ENCODE measurements at places on chromosomes 12 and 14.

DNA sequence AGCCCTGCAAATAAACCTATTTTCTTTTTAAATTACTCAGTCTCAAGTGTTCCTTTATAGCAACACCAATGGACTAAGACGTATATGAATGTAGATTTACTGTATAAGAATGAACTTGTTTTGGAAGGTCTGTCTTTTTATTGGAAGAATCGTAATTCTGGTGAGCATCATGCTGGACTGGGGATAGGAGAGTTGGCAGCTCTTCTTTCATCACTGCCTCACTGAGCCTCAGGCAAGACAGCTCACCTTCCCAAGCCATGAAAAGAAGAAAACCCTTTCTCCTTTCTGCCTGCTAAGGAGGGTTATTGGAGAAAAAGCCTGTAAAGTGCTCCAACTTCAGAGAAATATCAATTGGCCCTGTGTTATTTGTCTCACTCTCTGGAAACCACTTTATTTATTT, 9.1 kb upstream of the RNF34 start:
- DNase-seq: no peak

- DNase-seq: no peak
These were observed 100.7 kb upstream of the ATF7IP start for GRCh38 chr12:14264778-14265177.

DNA sequence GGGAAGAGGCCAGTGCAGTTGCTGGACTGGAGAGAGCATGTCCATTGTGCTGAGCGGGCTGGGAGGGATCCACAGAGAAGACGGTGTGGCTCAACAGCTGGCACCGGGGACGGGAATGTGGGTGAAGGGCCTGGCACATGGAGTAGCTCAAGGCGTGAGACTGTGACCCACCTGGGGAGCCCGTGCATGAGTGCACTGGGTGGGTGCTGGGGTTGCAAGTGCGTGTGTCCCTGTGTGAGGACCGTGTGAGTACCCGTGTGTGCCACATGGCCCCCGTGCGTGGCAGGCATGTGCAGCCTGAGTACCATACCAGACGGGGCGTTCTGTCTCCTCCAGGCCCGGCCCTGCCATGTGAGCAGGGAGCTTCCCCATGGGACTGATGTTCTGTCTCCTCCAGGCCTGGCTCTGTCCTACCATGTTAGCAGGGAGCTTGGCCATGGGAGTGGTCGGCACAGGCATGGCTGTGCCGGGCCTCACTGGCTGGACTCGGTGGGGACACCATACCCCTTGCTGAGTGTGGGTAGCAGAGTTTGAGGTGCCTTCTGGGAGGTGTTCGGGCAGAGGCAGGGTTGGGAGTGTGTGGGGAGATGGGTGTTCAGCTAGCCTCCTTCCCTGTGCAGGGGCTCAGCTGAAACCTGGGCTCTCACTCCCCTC, 234.4 kb downstream of the TMEM121 start:
- DNase-seq: no peak

- DNase-seq: no peak
These were observed 128.5 kb downstream of the SLC15A5 start for GRCh38 chr12:16148938-16149337.

DNA sequence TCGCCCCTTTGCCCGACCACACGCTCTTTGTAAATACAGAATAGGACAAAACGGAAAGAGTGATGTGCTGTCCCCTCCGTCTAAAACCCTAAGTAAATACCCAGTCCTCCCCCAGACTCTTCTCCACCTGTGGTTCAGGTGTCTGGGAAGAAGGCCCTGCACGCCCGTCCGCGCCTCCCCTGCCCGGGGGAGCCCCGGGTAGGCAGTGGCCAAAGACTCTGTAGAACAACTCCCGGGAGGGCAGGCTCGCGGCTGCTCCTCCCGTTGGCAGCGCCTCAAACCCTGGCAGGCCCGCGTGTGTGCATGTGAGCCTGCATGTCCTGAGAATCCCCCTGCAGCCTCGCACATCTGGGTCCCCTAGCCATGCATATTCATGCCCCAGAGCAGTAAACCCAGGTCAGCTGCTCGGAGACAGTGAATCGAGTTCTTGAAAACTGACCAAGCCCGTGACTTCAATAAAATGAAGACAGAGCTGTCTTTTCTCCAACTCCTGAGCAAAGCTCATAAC, 165.8 kb downstream of the MON2 start:
- peak; percentile 14 for DNase-seq

GRCh38 chr14:90072350-90072749, 10.6 kb downstream of the KCNK13 start:
- DNase-seq: no peak

DNA sequence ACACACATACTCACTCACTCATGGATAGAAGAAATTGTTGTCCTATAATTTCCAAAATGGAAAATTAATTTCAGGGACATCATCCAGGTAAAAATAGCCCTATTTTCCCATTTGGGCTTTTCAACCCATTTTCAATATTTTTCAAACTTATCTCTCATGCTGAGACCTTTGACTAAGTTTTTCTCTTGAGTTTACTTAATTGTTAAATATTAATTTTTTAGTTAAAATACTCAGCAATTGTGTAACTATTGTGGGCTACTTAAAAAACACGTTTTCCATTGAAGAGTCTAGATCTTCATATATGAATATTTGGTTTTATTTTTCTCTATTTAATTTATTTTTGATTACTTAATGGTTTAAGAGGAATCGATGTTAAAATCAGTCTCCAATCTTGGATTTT, 14.2 kb upstream of the TAS2R43 start:
- DNase-seq: no peak

DNA sequence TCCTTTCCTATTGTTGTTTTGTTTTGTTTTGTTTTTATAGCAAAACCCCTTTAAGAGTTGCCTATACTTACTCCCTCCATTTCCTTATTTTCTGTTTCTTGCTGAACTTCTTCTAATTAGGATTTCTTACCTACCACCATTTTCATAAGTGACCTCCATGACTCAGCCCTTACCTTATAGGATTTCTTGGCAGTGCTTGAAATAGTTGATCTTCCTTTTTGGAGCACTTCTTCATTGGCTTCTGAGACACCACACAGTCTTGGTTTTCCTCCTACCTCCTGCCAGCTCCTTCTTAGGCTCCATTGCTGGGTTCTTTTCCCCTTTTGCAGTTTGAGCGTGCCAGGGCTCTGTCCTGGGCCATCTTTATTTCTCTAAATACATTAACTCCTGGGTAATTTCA, 23.4 kb upstream of the EID3 start:
- DNase-seq: no peak

DNA sequence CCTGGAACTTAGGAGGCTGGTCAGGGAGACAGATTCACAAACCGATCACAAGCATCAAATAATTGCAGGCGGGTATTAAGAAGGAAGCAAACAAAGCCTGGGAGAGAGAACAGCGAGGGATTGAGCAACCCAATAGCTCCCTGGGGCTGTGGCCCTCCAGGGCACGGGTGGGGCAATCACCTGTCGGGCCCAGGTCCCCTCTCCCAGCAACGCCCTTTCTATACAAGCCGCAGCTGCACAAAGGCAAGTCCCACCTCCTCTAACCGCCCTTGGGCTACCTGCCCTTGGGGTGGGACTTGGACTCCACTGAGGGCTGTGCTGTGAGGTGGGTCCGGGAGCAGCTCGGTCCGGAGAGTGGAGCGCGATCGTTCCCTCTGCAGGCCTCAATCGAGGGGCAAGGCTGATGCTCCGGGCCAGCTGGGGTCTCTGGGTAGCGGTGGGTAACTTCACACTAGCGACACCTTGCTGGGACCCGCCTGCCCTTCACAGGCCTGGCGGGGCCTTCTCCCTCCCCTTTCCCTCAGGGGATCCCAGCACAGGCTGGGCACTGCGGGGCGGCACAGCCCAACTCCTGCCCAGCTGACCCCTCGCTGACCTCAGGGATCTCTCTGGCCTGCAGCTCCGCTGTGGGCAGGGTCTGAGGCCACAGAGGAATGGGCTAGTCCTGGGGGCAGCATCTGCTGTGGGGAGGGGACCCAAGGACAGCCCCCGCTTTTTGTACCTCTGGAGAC, 8.0 kb downstream of the PHB2 start:
- no peak for DNase-seq
